ENCODE measurements at places on chromosomes 6 and 20.

DNA sequence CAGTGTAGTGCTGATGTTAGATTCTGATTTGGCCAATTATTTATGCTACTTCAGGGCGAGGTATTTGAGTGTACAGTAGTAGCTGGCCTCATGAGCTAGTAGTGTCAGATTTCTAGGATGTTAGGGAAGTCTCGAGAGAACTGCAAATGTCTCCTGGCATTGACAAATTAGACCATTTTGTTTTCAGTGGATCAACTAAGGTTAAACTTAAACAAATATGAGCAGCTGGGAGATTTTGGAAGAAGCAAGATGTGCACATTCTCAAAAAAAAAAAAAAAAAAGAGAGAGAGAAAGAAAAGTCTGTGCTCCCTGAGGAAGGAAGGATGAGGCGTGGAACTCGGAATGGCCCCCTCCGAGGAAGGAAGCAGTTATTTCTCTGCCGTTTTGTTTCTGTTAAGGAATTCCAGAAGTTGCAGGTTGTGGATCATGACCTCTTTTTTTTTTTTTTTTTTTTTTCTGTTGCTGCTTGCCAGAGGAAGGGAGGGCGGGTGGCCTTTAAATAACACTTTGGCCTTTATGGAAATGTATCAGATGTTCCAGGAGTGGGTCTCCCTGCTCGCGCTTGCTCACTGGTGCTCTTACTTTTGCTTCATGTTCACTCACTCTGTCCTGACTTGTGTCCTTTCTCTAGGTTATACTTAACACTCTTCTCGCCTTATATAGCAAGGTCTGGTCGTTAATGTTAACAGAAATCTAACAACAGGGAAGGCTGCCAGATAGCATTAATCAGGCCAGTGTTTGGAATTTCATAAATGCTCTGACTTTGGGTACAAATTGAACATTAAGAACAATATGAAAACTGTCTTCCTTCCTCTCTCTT lies 124.4 kb downstream of the TCP11 start:
- no peak for DNase-seq

GRCh38 chr6:88048578-88048977 lies 937 bp downstream of the SPACA1 start:
- no peak for DNase-seq

DNA sequence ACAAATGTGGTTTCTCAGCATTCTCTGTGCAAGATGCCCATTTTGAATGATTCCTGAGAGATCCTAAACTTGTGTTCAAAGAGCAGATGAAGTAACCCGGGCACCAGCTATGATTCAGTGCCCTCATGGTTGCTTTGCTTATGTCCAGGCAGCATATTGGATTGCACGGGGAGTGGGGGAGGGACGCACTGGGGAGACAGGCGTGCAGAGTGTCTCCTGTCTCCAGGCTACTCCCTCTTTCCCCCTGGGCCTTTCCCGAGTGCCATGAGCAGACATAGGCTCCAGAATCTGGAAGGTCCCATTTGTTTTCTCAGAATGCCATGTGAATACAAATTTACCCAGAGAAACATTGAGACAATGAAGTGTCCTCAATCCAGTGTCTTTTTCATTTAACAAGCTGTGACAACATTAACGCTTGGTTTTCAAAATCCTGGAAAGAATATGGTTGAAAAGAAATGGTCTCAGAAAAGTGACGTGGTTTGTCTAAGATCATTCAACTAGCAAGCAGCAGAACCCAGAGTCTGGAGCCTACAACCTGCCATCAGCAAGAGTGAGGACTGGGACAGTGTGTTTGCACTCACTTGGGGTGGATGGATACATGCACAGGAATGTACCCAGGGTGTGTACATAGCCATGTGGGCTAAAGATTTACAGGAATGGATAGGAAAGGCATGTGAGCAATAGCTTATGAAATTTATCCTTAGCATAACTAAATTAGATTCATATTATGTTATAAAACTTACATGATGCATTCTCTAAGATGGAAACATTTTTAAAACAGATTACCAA lies 4.2 kb downstream of the SYNDIG1 start:
- no peak for DNase-seq

DNA sequence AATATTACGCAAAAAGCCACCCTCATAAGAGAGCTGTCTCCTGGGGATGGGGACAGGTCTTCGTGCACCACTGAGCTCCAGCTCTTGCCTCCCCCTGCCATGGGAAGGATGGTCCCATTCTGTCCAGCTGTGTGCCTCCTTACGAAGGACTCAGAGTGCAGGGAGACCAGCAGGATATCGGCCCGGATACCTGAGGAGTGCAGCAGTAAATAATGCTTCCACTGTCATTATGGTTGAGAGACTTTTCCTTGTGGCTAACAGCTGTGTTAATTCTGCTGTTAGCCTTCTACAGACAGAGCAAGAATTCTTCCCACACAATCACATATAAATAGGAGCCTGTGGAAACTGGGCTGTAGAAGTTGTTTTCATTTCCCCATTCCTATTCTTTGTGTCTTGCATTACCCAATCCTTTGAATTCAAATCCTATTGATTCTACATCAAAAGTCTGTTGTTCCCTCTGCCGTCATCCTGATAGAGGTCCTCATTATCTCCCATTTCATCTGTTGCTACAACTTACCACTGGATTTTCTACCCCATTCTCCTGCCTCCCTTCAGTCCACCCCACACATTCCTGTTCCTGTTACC lies 364.6 kb upstream of the SOX4 start:
- DNase-seq: no peak

- DNase-seq: no peak
Measured at GRCh38 chr6:139690007-139690406, 315.6 kb upstream of the CITED2 start.

GRCh38 chr20:62702895-62703852 lies 5.5 kb upstream of the NTSR1 start:
- DNase-seq: no peak

GRCh38 chr6:72238900-72239299 lies 352.6 kb downstream of the RIMS1 start:
- no peak for DNase-seq

GRCh38 chr20:24151621-24152294 lies 163.2 kb upstream of the GGTLC1 start:
- no peak for DNase-seq

- no peak for DNase-seq
Measured at GRCh38 chr6:41561931-41562911, 16.0 kb downstream of the FOXP4 start.

DNA sequence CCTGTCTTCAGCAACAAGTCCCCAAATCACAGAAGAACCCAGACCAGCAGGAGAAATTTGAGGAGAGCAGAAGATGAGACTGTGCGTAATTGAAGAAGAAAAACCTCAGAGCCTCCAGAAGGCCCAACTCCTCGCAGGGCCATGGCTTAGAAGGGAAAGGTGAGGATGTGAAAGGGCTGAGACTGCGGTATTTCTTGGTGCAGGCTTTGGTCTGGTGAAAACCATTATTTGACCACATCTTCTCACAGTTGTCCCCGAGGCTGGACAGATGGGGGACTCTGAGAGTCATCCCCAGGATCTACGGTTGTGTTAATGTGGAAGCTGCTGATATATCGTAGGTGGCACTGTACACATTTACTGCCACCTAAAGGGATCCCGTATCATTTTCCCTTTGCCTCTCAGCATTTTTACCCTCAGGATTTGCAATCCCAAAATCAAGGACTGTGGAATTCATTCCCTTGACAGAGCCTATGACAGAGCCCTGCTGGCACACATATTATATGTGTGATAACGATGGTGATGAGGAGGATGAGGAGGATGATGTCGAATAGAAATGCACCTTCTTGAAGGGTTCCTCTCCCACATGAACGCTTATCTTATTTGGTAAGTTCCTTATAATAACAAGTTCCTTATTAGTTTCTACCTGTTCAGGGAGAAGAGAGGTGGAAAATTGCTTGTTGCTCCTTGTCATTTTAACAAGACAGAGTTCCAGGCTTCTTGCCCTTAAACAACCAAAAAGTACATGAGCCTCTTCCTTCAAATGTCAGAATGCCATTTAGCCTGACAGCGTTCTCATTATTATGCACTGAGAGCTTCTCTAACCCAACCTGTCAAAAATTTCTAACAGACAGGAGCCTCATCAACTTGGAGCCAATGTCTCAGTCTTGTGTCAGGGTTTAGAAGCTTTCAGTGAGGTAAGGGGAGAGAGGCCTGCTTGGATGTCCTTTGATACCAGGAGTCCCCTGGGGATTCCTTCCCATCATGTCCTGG lies 135.8 kb downstream of the PXDC1 start:
- no peak for DNase-seq

DNA sequence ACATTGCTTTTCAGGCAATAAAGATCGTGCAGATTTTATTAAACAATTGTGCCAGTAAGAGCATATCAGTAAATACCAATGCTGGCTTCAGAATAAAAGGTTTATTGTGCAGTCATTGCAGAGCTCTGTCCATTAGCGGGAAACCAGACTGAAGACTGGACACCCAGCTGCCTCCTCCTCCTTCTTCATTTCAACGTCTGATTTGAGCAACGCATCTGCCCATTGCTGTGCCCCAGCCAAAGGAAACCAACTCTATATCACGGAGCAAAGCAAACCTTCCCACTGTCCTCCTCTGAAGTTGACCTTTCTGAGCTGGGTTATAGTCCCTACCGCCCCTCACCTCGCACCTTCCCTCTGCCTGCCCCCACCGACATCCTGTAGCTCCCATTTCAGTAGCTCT lies 80.8 kb downstream of the SLC22A23 start:
- no peak for DNase-seq

DNA sequence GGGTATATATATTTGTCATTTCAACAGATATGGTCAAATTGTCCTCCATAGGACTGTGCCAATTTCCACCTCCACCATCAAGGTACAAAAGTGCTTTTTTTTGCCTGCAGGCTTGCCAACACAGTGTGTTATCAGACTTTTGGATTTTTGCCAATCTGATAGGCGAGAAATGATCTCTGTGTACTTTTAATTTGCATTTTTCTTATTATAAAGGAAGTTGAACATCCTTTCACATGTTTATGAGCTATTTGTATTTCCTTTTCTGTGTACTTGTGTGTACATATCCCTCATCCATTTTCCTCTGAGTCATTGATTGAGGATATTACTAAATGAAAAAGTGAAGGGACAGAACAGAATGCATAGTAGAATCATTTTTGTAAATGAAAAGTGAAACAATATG lies 39.0 kb upstream of the PTPN1 start:
- no peak for DNase-seq

DNA sequence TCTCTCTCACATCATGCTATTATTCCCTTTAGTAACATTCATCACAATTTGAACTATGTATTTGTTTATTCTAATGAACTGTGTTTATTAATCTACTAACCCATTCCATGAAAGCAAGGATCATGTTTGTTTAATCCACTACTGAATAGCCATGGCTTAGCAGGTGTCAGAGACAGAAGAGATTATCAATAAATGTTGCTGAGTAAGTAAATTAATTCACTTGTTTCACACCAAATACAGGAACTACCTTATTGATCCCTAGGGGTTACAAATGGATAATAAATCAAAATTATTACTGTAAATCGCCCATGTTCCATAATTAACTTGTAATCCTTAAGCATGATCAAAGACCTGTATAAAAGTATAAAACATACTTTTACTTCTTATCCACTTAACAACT lies 76.6 kb downstream of the PHIP start:
- no peak for DNase-seq

- no peak for DNase-seq
Measured at GRCh38 chr20:36279776-36280175, 26.4 kb upstream of the DLGAP4 start.

DNA sequence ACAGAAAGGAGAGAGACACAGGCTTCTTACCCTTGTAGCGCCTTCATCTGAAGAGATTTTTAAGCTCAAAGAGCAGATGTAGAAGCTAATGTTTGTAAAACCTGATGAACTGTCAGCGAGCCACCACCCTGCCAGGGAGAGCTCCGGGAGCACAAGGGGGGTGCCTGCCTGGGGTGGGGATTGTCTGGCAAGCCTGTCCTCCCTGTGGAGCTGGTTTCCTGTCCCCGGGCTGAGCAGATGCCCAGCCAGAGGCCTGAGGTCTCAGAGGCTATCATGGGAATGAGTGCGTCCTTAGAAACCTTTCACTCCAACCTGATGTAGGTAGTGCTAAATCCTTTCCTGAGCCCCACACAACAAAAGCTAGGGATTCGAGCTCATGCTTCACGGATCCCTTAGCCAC lies 41.9 kb upstream of the NR2E1 start:
- no peak for DNase-seq

- no peak for DNase-seq
Measured at GRCh38 chr20:49865559-49865958, 49.8 kb downstream of the SPATA2 start.

DNA sequence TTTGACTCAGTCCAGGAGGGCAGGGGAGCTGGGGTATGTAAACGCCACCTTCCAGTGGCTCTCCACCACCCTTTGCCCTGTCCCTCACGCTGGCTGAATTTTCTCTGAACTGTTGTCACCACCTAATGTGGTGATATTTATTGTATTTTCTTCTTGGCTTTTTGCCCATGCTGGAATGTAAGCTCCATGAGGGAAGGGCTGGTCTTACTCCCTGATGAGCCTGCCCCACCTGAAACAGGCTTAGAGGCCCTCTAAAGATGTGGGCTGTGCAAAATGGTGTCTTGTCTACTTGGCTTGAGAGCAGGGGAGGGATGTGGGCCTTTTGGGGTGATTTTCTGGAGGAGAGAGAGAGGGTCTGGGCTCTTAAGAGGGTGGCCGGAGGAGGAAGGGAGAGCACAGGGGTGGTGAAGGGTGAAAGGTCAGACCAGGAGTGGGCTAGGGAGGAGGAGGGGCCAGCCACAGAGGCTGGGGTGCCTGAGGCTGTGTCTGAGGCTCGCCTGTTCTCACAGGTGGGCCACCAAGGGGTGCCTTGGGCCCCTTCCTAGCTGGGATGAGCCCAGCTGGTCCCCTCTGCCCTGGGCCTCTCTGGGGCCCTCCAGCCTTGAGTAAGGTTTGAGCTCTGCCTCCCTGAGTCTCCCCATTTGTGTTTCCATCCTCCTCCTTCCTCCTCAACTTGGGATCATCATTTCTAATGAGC lies 37.3 kb downstream of the SPDEF start:
- DNase-seq: no peak

DNA sequence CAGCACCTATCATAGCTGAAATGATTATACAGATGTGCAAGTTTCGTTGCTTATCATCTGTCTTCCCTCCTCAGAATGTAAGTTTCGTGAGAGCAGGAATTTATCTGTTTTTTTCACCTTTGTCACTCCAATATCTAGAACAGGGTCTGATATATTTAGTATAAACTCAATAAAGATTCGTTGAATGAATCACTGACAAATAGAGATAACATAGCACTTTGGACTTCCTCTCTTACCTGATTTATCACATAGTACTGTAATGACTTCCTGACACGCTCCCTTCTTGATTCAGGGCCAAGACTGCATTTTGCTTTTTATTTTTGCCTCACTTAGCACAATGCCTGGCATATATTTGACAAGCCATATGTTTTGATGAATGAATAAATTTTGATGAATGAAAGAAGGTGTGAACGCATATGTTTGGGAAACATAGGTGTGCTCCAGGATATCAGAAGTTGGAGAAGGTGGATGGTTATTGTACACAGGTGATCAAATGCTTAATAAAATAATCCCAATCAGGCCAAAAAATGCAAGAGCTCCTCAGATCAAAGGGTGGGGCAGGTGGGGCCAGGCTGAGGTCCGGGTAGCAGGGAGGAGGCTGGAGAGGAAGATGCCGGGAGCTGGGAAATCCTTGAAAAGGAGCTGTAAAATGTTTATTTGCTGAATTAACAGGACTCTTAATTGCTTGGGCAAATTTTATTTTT lies 33.0 kb downstream of the PIM1 start:
- DNase-seq: no peak

All from GOT3 (cell line).